ENCODE measurements at places on chromosomes 5 and 9.

GRCh38 chr5:11491404-11492075, 412.7 kb downstream of the CTNND2 start:
- no peak for DNase-seq

DNA sequence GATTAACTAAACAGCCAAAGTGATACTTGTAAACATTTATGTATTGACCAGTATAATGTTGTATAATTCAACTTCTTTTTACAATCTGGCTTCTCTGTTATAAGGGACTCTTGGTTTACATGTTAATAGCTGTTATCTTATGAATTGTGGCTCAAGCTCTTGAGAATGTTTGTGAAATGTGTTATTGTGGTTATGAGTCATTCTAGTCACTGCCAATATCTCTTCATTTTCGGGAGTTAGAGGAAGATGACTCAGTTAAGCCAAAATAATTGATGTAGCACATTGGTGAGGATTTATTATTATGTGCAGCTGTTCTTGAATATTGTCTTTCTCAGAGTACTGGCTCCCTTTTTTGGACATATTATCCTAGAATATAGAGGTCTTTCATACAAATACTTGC, 655.2 kb upstream of the RIOK2 start:
- no peak for DNase-seq

DNA sequence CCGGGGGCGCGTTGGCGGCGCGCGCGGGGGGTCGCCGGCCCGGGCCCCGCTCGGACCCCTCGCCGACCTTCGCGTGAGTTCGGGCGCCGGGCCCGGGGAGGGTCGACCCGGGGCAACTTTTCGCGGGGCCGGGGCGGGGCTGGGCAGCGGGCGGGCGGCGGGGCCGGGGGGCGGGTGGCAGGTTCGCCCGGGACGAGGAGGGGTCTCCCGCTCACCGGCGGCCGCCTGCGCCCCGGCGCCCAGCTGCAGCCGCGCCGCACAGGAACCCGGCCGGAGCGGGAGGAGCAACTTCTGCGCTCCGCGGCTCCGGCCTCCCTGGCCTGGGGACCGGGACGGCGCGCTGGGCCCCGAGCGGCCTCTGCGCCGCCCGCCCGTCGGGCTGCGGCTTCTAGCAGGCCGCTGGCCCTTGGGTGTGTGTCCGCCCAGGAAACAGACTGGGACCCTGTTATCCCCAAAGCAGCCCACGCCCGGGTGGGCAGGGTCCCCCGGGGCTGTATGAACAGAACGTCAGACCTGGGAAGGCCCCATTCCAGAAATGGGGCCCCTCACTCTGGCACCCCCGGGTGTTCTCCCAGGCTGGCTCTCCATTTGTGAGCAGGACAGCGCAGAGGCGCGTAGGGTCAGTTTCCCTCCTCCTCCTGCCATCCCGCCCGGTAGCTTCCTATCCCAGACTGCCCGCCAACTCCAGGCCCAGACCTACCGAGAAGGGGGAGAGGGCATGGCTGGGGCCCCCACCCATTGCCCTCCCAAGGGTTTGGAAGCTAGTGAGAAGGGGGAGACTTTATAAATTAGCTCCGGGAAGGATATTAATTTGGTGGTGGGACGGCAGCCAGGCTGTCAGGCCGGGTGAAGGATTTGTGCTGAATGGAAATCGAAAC, 708 bp downstream of the RXRA start:
- DNase-seq, result peak; percentile 32

DNA sequence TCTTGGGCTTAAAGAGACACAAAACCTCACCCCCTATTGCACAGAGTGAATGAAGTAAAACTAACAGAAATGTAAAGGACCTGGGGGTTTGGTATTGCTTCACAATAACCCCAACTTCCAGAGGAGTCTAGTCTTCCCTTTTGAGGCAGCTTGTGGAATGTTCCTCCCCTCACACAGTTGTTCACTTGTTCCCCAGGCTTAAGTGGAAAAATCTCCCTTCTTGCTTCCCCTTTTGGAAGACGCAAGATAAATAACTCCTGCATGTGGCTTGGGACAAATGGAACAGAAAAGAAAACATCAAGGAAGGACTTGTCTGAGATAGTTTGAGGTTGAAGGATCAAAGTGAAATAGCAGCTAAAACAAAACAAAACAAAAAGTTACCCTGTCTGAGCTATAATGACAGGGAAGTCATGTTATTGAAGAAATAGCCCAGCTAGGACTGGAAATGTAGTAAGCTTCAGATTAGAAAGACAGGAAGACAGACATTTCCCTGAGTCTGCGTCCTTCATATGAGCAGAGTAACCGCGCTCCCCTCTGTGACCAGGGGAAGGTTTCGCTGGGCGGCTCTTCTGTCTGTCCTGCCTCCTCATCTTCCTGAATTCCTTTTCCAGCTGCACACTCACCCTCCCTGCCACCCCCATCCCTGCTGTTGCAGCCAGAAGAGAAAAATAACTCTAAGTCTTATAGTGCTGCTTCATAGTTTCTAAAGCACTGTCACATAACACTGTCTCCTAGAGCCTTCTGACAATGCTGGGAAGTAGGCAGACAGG, 8.8 kb downstream of the SPARC start:
- DNase-seq, result peak; percentile 63
